ENCODE measurements at places on chromosomes 6 and 20.

DNA sequence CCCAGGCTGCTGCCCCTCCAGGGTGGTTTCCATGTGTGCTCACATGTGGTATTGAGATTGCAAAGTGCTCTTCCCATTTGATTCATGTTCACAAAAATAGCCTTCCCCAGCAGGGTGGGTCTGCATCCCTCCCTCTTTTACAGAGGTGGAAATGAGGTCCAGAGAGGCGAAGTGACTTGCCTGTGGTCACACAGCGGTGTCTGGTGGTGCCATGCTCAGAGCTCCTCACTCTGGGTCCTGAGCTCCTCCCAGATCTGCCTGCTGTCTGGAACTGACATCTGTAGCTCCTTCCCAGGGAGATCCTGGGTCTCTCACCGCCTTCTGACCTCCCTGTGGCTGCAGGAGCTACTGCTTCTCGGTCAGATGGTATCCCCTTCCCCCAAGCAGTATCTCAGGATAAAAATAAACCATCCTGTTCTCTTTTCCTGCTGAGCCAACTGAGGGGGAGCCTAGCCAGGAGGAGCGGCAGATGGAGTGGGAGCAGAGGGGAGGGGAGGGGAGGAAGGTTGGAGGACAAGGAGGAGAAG lies 11.9 kb downstream of the CD40 start:
- no peak for DNase-seq

DNA sequence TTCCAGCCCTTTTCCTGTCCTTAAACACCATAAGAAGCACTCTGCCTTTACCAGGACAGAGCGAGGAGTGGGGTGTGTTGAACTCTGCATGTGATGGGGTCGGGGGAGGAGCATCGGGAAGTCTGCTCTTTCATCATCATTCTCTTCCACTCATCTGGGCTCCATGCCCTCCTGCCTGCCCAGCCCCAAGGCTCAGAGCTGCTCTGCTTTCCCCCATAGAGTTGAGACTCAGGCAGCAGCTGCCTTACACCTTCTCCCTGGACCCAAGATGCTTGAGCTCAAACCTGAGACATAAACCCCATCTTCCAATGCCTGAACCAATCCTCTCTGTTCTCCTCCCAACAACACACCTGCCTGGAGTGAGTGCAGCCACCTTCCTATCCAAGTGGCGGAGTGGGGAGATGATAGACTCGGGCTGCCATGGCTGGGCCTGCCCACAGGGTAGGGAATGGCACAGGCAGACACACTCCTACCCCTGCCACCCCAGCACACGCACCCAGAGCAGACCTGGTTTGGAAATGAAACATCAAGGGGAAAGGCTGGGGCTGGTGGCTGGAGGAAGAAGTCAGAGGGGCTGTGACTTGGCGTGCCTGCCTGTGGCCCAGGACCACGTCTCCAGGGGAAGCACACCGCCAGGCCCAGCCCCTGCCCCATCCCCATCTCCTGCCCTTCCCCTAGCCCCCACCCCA lies 28.4 kb downstream of the TFEB start:
- DNase-seq, result no peak

DNA sequence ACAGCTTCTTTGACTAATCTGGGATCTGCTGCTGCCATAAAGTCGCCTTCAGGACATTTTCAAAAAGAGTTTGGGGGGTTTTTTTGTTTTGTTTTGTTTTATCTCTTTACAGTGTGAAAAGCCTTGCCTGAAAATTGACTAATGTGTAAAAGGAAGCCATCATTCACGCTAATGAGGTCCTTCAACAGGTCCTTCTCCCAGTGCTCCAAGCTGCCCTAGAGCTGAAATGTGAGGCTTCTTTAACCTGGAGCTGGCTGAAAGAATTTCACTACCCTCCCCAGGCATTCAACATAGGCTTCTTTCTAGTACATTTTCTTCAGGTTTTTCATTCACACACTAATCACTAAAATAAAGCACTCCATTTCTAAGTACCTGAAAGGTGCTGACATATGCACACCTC lies 145.1 kb upstream of the PRDM1 start:
- no peak for DNase-seq

DNA sequence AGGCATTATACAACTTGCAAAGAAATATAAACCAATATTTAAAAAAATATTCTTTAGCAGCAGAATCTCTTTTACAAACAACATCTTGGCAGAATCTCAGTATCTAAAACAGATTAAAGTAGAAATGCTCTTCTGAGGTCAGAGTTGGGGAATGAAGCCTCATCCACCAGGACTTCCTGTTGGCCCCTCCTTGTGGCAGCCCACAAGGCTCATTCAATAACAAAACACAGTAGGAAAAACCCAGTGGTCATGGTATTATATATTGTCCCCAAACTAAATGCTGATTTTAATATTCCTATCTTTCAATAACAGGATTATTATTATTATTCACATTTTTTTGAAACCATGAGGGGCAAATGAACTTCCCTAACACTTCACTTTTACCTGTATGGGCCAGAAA lies 368.6 kb downstream of the BTBD9 start:
- no peak for DNase-seq

DNA sequence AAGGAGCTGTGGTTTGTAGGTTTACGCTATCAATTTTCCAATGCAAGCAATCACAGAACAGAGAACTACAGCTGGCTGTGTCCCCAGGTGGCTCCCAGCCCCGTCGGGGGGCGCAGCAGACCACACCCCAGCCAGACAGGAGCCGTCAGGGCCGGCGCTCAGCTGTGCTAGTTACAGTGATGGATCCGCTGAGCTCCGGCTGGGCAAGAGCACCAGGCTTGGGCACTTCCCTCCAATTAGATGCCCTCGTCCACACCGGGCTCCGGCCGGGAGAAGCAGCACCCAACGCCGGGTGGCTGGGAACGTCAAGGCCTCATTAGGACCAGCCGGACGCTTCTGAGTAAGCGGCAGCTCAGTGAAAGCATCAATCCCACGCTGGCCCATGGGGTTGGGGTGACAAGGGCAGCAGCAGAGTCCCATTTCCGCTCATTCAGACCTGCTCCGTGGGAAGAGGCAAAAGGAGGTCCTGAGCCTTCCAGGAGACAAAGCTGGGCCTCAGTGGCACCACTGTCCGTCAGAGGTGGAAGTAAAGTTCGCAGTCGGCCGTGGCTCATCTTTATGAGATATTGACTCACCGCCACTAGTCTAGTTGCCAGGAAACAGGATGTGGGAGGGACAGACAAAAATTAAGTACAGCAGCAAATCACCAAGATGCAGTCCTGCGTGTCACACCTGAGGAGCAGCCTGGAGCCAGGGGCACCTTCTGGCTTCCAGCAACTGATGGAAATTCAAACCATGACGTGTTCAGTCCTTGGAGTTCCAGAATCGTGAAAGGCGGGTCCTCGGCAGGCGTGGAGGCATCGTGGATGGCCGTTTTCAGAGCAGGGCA lies 164.1 kb downstream of the TAF4 start:
- peak; percentile 64 for DNase-seq

- no peak for DNase-seq
Observed at GRCh38 chr6:39899554-39900295, 34.5 kb downstream of the MOCS1 start.

- no peak for DNase-seq
Observed at GRCh38 chr6:79676785-79677736, 45.9 kb downstream of the SH3BGRL2 start.

GRCh38 chr20:58551631-58552030 lies 36.4 kb upstream of the APCDD1L start:
- no peak for DNase-seq

GRCh38 chr20:54642864-54643667 lies 167.7 kb downstream of the DOK5 start:
- no peak for DNase-seq

DNA sequence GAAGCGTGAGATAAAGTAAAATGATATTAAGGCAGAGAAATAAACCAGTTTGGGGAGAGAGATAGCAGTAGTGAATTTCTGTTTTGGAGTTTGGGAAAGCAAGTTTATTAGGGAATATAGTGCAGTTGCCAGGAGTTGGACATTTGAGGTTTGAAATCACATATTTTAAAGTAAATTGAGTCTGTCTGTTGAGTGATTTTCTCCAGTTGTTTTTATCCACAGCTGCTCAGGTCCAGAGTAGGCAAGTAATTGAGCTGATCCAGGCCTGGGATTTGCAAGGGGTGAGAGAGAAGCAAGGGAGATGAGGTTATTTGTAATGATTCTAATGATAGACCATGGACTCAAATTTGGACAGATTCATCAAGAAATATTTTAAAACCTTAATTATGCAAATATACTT lies 481.9 kb downstream of the UTRN start:
- no peak for DNase-seq

- peak; percentile 75 for DNase-seq
Observed at GRCh38 chr6:150527100-150527499, 72.6 kb upstream of the PLEKHG1 start.

DNA sequence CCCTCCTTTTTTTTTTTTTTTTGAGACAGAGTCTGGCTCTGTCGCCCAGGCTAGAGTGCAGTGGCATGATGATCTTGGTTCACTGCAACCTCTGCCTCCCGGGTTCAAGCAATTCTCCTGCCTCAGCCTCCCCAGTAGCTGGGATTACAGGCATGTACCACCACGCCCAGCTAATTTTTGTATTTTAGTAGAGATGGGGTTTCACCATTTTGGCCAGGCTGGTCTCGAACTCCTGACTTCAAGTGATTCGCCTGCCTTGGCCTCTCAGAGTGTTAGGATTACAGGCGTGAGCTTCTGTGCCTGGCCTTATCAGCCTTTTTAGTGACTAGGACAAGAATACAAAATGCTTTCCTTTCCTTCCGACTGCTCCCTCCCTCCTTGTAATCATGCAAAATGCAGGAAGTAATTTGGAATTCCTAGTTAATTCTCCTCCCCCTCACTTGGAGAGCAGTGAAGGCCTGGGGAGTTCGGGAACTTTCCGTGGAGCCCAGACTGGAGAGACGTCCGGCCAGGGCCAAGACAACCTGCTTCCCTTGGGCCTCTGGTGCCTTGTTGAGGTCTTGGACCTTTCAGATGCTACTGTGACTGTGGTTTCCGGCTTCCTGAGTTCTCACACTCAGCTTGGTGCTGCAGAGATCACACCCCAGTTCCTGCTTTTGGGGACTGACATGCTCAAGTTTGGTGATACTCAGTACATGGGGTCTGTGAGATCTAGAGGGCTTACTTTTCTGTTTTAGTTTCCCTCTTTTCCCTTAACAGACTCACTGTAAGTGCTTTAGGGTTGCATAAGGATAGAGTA lies 3.9 kb upstream of the PHF20 start:
- no peak for DNase-seq

DNA sequence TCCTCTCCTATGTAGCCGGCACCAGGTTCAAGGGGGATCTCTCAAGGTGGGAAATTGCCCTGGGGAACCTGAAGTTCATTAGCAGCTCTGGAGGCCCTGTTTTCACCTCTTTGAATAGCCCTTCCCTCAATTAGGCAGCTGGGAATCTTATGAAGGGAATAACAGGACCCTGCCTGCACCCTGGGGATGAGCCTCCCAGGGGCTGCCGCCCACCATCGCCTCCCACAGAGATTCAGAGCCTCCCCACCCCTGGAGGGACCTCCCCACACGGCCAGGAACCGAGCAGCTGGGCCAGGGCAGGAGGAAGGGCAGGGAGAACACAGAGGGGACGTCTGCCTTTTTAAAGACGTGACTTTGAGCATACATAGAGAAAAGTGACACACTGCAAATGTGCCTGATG lies 4.6 kb upstream of the EEF1A2 start:
- no peak for DNase-seq

GRCh38 chr20:35828434-35828833 lies 56.6 kb downstream of the PHF20 start:
- no peak for DNase-seq

- DNase-seq, result peak; percentile 33
Observed at GRCh38 chr20:46253391-46253790, 54.9 kb downstream of the CDH22 start.

DNA sequence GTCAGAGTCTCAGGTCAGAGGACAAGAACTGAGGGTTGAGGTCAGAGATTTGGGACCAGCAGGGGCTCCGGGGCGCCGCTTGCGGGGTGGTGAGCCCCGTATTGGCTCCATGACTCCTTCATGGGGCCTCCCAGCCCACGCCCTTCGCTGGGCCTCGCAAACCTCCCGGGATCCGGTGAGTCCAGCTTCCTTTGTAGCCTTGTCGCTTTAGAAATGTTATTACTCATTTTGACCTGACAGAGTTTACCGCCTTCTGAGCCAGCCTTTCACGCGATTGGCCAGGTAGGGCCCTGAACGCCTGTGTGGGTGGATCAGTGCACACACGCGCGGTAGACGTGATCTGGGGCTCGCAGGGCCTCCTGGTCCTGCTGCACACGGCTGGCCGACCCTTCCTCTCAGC lies 181.1 kb downstream of the ERMARD start:
- DNase-seq, result no peak

DNA sequence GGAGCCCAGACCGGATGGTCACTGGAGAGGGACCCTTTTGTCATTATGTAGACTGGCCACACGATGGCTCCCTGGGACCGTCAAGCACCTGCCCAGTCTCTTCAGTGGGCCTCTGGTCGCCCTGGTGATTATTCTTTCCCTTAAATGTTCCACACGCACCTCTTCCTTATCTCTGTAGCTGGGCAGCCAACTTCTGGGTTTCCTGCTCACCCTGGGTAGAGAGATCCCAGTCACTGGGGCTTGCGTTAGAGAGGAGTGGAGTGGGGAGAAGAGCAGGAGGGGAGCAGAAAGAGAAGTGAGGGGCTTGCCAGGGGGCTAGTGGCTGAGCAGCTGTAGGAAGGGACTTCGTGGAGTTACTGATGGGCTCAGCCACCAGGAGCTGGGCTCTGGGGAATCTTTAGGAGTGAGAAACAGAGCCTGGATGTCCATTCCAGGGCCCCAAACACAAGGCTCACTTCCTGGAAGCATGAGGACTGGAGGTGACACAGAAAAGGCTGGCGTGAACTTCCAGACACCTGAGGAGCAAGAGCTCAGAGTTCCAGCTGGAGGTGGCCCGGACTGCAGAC lies 150.1 kb downstream of the DHX35 start:
- DNase-seq, result peak; percentile 93

DNA sequence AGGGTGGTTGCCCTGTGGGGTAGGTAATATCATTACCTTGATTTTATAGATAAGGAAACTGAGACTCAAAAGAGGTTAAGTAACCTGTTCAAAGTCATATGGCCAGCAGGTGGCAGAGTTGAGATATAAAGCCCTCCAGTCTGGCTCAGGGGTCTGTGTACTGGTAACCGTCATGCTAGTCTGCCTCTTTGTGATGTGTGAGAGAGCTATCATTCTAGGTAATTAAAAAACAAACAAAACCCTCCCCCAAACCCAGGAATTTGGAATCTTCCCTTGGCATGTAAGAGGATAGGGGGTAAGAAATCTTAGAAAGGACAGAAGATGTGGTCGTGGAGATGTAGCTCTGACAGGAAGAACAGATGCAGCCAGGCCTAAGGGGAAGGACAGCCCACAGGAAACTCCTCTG lies 206.0 kb downstream of the CDC5L start:
- DNase-seq, result peak; percentile 14

DNA sequence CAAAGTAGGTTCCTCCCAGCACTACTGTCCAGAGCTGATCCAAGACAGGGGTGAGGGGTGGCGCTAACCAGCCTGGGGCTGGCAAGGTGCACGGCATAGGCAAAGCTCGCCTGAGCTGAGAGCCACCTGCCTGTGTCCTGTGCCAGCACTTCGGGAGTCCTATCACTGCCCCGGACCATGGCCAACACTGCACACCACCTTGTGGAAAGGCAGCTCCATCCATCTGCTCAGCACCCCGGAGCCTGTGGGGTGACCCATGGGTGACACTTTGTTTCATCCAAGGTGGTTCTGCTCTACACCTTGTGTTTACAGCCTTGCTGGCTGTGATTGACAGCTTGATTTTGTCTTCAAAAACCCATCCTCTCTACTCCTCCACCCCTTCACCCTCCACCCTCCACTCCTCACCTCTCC lies 32.9 kb upstream of the GATA5 start:
- peak; percentile 84 for DNase-seq
